Ureter (tissue), 1 donor: ENCODE measurements at places on chromosomes 4 and X. TPM values are rescaled to one million over a fixed set of nuclear protein-coding genes. Genes with fewer than 3 reads are reported as not detected.
A peak's percentile ranks its signal among the peaks of the same experiment; 100 is the strongest.

- DNase-seq: no peak
Observed at GRCh38 chr4:114173968-114174367, 194.5 kb upstream of the ARSJ start.

SPATA4 gene
- total RNA-seq: not detected

GRCh38 chr4:42501624-42502401, 104.5 kb downstream of the SHISA3 start:
- no peak for DNase-seq

DNA sequence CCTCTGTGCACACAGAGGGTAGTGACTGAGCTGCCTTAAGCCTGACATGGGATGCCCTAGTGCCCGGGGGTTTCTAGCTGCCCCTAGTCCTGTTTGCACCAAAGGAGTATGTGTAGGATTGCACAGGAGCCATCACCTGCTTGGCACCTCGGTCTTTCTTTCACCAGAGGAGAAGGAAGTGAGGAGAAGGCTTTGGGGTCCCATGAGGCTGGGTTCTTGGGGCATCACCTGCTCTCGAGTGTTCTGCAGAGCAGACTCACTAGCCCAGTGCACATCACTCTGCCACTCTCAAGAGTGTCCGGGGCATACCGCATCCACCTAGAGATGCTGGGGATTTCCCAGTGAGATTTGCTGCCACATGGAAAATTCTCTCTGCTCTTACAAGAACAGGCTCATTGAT, 40.5 kb upstream of the GPR78 start:
- no peak for DNase-seq

FGFRL1 gene
- total RNA-seq: 13.0 TPM

S100G gene
- not detected for total RNA-seq

DNA sequence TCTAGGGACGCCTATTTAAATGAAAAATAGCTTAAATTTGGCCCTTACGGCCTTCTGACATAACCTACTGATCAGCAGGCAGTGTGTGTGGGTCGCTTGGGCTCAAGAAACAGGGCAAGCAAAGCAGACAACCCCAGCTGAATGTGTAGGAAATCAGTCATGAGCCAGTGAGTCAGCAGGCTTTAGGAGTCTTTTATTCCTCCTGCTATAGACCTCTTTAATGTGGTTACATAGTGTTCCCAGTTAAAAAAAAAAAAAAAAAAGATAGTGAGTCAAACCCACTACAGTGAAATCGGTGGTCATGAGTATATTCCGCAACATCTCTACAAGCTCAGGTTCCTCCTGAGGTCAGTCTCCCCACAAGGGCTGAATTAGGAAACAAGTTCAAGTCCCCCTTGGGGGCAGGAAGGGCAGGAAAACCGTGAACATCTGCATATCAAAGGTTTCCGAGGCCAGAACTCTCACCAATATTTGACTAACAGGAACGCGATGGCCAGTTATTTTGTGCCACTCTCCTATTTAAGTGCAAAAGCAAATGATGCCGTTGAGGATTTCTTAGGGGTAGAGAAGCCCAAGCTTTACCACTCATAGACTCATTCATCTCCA, 32.7 kb downstream of the ACSL1 start:
- DNase-seq: no peak

GRCh38 chrX:139304471-139304870, 226.1 kb upstream of the F9 start:
- DNase-seq: no peak

LANCL3 gene
- 1.9 TPM for total RNA-seq

CAMK2D gene
- total RNA-seq: 40.2 TPM

EFHC2 gene
- total RNA-seq: 2.3 TPM

EMCN gene
- 61.7 TPM for total RNA-seq

DNA sequence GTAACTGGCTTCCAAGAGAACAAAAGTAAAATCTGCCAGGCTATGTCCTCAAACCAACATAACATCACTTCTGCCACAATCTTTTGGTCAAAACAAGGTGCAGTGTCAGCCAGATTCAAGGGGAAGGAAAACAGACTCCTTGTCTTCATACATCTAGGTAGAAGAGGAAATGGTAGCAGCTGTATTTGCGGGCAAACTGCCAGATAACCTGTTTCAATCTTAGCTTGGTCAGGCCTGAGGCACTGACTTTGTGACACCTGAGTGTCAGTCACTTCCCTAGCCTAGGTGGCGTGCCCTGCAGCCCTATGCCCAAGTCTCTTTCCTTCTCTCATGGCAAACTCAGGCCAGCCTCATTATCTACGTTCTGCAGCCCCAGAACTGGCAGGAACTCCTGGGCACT, 146.2 kb upstream of the JADE1 start:
- peak; percentile 67 for DNase-seq

GRCh38 chr4:106297245-106298035, 18.6 kb downstream of the TBCK start:
- no peak for DNase-seq
